Stimulated activated CD8-positive, alpha-beta memory T cell treated with anti-CD3 and anti-CD28 coated beads, Interleukin-15, amount 100 ng/mL, for 1 hour (primary cell): ENCODE measurements at places on chromosomes 13 and 19.

GRCh38 chr13:42875475-42876269 lies 94.3 kb downstream of the FAM216B start:
- DNase-seq, result no peak

DNA sequence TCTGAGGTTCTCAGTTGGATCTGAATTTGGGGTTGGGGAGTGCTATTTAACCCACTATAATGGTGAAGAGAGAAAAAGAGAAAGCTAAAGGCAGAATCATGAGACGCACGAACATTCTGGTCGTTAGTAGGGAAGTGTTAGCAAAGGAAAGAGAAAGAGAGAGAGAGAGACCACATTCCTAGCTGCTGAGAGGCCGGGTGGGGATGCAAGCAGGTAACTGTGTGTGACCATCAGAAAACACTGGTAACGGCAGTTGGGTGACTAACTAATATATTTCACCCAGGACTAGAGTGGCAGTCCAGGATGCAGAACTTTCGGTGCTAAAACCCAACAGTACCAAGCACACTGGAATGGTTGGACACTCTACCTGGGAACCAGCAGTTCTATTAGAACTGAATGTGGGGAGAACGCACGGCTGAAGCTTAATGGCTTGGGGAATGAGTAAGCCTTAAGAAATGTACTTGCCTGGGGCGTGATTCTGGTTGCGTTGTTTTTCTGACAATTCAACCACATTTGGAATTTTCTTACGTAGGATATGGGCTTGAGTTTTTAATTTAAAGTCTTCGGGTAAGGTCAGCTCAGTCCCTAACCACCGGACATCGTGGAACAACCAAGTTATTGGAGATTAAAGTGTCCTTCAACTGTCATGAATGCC lies 130.2 kb downstream of the DNAJC15 start:
- no peak for DNase-seq

- no peak for DNase-seq
These were observed 107.0 kb downstream of the ZIC5 start for GRCh38 chr13:99864627-99864990.

DNA sequence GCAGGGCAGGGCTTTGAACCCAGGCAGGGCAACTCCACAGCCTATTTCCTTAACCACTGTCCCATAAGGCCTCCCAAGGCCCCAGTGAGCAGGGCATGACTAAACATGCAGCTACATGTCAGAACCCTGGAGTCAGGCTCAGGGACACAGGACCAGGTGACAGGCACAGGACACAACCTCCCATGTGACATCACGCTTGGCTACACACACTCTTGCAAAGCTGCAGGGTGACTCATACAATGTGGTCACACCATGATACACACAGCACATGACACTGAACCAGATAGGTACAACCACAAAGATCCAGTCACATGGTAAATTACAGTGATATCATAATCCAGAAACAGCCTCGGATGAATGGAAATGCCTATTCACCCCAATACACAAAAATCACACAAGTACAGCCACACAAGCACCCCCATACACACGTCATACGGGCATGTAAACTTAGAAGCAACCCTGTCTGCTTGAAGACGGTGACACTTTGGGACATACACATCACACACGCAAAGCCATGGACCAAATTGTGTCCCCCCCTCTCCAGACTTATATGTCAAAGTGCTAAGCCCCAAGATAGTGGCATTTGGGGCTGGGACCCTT lies 14.5 kb downstream of the KLK4 start:
- no peak for DNase-seq

- DNase-seq, result no peak
These were observed 72.4 kb upstream of the RGCC start for GRCh38 chr13:41384749-41385503.

DNA sequence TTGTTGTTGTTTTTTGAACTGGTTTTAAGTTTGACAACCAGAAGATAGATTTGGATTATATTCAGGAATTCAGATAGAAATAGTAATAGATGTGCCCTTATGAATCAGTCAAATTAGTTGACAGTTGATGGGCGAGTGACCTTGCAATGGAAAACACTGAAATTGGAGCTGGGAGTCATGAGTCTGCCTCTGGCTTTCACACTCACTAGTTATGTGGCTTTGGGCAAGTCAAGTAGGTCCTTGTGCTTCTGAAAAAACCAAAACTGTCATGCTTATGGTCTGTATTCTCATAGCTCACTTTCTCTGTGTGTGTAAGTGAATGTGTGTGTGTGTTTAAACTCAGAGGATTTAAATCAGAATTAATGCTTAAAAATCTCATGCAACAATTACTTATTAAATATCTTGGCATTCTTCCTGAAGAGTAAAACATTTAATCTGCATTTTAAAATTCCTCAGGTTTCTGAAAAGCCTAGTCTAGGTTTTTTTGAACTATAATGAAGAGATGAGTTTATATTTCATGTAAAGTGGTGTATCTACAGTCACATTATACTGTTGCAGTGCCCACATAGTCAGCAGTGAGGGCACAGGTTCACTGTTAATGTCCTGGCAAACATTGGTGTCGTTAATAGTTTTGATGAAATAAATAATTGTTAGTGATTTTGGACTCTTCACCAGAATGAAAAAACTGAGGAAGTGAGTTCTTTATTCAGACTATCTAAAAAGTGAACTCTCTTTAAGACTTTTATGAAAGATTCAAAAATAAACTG lies 32.5 kb downstream of the UCHL3 start:
- DNase-seq, result no peak

DNA sequence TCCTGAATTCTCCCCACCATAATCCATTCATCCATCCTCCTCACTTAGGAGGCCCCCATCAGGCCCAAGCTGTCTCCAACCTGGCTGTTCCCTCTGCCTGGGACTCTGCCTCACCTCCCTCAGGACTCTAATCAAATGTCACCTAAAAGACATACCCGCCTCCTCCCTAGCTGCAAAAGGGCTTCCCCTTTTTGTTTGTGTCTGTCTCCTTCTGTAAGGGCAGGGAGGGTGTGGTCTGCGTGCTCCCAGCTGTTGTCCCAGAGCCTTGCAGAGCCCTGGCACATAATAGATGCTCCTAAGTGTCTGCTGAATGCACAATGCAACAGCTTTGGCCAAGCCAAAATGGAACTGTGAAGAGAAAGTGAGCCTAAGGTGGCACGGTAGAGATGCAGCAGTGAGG lies 4.4 kb downstream of the TRIR start:
- DNase-seq, result no peak

DNA sequence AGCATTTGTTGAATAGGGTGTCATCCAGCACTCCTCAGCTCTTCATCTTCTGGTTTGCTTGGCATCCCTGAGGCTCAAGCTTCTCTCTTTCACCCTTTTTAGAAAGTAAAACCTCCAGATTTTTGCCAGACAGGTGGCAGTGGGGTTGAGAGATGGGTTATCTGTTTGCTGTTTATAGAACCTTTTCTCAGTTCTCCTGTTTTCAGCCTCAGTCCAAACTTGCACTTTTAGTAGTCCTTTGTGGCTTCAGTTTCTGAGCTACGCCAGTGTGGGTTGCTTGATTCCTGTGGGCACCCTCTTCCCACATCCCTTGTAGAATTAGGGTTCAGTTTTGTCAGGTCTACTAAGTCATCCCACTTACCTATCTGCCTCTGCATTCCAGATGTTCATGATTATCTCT lies 147.9 kb downstream of the PAN3 start:
- no peak for DNase-seq

GRCh38 chr19:16285769-16286498 lies 38.7 kb upstream of the KLF2 start:
- no peak for DNase-seq

- peak; percentile 66 for DNase-seq
These were observed 16.2 kb downstream of the ZNF331 start for GRCh38 chr19:53553865-53554791.

DNA sequence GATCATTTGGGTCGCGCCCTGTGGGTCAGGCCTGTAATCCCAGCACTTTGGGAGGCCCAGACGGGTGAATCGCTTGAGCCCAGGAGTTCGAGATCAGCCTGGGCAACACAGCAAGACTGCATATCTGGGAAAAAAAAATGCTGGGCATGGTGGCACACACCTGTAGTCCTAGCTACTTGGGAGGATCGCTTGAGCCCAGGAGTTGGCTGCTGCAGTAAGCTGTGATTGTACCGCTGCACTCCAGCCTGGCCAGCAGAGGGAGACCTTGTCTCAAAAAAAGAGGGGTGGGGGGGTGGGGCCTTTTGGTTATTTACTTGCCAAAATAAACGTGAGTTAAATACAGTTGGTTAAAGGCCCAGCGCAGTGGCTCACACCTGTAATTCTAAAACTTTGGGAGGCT lies 9.8 kb upstream of the ZNF544 start:
- DNase-seq, result no peak

DNA sequence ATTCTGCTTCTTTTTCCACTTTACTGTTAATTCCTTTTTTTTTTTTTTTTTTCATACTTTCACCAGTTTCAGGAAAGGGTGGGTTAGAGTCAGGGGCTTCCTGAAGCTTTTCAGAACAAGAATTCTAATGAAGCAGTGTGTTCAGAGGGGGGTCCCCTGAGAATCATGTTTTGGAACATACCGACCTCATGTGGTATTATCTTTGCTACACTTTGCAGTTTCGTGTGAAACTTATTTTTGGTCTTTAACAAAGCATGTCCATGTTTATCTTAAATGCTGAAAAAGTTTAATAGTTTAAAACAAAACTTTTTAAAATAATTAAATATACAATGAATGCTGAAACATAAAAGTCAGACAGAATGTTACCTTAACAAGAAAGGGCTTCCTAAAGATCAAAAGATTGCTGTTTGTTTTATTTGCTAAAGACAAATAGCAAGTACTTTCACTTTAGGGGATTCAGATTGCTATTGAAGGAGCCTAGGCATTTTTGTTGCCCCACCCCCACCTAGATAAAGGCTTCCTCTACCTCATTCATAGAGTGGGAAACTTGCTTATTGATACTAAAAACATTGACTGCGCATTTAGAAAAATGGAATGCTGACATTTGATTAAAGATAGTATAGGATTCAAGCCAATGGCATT lies 21.1 kb upstream of the POMP start:
- DNase-seq, result no peak

- DNase-seq, result no peak
These were observed 230.2 kb downstream of the TDRD3 start for GRCh38 chr13:60627071-60627686.

DNA sequence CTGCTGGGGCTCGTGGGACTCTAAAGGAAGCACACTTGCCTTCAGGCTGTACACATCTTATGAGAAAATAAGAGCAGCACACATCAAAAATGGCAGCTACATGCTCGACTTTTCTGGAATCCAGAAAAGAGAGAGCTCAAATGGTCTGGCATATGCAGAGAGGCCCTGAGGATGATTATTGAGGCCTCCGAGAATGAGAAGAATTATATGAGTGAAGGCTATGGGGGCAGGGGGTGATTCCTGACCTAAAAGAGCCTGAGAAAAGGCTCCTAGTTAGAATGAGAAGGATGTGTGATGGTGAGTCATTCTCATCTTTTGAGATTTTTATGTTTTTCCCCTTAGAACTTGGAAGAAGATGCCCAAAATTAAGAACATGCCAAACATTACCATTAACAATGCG lies 97.1 kb downstream of the HSPH1 start:
- no peak for DNase-seq
